Pons (tissue), 1 donor: ENCODE measurements at places on chromosomes 3 and 15.

DNA sequence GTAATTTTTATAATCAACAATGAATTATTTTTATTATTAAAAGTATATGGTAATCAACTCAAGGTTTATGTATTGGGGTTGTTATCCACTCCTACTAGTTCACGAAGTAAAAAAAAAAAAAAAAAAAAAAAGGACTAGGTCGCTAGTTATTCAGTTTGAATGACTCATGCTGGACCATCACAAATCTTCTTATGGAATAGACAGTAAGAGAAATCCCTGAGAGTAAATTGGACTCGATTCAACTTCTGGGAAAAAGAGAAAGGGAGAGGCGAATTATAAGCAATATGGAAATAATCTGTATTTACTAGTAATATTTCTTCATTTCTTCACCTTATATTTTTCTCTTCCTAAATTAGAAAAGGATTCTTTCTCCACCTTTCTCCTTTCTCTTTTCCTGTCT, 2.0 kb downstream of the MYEF2 start:
- no peak for DNase-seq

DNA sequence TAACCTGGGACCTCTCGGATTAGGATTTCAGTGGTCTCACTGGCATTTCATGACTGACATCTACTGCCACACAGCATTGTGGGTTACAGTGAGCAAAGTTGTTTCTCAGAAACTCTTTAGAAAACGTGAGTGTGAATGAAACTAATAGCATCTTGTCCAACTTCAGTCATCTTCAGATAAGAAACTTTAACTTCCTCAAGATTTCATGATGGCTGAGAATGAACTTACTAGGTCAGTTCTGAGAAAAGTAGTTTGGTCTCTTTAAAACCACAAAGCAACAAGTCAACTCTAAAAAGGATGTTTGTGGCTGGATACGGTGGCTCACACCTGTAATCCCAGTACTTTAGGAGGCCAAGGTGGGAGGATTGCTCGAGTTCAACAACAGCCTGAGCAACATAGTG, 14.2 kb upstream of the HOMER2 start:
- DNase-seq: no peak

DNA sequence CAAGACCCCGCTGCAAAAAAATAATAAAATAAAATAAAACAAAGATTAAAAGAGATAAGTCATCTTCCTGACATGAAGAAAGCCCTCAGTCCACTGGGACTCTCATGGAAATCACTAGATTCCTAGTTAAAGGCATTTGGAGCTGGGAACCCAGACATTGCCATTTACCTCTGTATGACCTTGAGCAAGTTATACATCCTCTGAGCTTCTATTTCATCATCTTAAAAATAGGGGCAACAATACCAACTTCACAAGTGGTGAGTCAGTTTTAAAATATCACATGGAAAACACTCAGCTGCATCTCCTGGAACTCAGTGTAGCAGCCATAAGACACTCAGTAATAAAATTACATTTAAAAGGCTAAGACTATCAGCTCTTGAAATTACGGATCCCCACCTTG, 334.8 kb downstream of the ERC2 start:
- no peak for DNase-seq

- no peak for DNase-seq
Observed at GRCh38 chr15:58362262-58362922, 69.4 kb upstream of the LIPC start.

DNA sequence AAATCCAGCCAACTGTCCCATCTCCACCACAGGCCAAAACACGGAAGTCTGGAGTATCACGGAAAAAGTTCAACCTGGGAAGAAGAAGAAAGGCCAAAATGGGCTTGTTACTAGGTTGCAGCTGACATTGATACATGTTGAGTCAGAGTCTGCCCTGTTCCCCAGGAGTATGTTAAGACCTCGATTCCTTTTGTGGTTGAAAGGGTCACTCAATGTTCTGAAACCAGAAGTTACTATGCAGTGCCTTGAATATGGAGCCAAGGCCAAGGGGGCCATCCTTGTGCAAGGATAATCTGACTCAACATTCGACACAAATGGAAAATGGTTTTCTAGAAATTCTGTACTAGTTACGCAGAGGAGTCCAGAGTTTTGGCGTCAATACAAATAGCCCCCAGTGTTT, 104.2 kb downstream of the DGKG start:
- no peak for DNase-seq

DNA sequence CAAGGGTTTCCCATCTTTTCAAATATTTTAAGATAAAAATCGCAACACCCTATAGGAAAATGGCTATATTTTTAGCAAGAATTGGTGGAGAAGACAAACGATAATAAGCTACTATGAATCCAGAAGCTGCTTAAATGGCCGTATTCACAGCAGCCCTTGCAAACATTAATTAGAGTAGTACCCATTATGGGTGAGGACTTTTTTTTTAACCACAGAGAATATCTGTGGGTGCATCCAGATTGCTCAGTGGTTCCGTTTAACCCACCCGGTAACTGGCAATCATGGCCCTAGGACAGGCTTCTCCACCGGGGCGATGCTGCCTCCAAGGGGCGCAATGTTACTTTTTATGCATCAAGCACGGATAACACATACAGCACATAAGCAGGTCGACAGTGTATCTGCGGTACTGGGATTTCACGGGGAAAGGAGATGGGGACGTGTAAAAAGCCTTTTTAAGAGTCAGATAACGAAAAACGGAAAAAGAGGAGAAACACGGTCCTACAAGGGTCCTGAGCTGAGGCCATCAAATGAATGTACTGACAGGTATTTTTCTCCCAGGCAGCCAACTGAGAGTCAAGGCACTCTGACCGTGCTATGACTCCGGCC, 968 bp upstream of the TMEM266 start:
- DNase-seq: peak; percentile 19

DNA sequence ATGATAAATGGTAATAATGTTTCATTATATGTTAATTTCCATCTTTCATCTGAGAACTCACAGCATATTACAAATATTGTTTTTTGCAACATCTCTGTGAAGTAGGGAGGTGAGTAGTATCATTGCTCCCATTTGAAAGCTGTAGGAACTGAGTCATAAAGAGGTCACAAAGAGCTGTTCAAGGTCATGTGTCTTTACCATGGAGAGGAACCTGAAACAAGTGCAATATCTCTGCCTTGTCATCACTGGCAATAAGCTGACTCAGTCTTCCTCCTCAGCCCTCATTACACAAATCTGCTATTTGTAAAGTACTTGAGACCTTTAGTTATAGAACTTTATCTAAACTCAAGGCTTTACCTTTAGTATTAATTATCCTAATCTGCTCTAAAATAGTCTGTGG, 4.4 kb upstream of the ATP13A4 start:
- DNase-seq: no peak
